Osteocyte (in vitro differentiated cells): ENCODE measurements at places on chromosomes 7 and 10. TPM values are rescaled to one million over a fixed set of nuclear protein-coding genes. Genes with fewer than 3 reads are reported as not detected.

DNA sequence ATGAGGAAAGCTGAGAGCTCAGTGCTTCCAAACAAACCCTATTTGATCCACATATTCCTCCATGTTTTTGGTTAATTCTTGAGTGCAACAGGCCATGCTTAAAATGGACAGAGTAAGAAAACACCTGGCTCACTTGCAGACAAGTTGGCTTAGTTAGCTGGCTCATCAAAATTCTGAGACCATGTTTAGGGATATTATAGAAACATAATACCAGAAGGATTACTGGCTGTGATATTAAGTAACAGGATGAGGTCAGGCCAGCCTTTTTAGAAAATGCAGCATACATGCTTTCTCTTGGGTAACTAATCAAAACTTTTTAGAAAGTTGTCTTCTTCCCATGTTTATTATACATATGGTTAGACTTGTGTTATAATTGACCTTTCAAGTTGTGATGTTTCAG lies 867.2 kb upstream of the LRRTM3 start:
- no peak for DNase-seq

GRCh38 chr7:19144661-19145433 lies at the start of gene FERD3L:
TSS of gene FERD3L (minus strand) at chr7:19145421. CDS start at chr7:19145362, 59 bp downstream.
- no peak for DNase-seq

- DNase-seq, result no peak
These were observed 90.9 kb downstream of the COL26A1 start for GRCh38 chr7:101453617-101454016.

GRCh38 chr10:126969310-126969709 lies 64.1 kb downstream of the DOCK1 start:
- no peak for DNase-seq

- no peak for DNase-seq
These were observed 107.2 kb upstream of the RELN start for GRCh38 chr7:104096683-104097082.

The GJC3 gene
- not detected in 2 replicates for total RNA-seq

DNA sequence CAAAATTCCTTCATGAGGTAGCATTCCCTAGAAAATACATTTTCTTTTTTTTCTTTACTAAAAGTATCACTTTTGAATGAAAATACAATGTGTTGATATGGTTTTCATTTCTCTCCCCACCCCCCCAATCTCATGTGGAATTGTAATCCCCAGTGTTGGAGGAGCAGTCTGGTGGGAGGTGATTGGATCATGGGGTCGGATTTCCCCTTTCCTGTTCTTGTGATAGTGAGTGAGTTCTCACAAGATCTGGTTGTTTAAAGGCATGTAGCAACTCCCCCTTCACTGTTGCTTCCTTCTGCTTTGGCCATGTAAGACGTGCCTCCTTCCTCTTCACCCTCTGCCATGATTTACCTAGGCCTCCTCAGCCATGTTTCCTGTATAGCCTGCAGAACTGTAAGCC lies 790.3 kb upstream of the KCND2 start:
- no peak for DNase-seq

The NKX1-2 gene
- total RNA-seq, result not detected in 2 replicates
